NCI-H2081 treated with DMSO at 0.1 percent for 48 hours (cell line): ENCODE measurements at places on chromosomes 16 and 17.

DNA sequence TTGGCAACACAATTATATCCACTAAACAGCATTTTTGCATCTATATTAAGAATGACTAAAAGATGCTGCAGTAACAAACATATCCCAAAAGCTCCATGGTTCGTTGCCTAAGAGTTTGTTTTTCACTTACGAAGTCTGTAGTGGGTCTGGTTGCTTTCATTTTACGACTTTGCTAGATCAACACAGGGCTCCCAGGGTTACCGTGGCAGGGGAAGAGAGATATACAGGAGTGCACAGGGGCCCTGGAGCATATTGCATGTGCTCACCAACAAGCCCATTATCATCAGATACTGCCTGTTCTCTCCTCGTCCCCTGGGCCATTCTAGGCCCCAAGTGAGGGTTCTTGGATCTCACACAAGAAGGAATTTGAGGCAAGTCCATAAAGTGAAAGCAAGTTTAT, 3.1 kb upstream of the MMP2 start:
- DNase-seq, result no peak

- no peak for DNase-seq
Observed at GRCh38 chr17:44540246-44541084, 16.8 kb upstream of the FZD2 start.

DNA sequence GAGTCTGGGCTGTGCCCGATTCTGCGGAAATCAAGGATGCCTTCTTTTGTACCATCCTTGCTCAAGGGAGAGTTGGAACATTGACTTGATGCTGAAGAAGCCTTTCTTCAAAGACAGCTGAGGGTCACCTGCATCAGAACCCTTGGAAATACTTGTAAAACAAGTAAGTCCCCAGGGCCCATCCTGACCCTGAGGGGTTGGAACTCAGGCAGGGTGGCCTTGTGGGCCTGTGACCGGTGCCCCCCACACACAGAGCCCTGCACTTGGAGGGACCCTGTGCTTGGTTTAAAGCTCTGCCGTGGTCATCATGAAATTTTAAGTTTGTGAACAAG, 56.9 kb downstream of the WIPI1 start:
- DNase-seq, result no peak

DNA sequence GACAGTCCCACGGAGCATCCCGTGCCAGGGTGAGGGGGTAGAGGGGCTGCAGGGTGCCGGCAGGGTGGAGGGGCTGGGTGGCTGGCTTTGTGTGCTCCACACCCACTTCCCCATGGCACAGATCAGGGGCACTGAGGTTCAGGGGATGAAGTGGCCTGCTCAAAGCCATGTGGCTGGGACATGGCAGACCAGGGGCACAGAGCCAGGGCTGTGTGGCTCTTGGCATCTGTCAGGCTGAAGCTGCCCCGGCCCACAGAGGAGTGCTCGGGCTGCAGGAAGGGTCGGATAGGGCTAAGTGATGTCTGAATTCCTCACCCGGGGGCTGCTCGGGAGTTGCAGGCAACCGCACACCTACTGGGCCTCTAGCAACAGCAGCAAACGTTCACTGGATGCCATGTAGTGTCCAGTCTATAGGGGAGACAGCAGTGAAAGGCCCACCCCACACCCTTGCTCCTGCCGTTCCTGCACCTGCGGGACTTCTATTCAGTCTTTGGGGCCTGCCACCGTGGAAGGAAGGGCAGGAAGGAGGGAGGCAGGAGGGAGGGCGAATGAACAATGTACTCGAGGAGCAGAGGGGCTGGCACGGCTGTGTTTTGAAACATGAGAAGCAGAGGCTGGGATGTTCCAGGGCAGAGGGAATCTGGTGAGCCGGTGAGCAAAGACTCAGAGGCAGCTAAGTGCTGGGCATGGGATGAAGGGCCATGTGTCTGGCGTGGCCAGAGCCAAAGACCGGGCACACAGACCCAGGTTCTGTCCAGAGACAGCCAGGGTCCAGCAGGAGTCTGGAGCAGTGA, 15.1 kb downstream of the SLC5A10 start:
- DNase-seq, result no peak

- no peak for DNase-seq
Observed at GRCh38 chr17:82043507-82043906, 6.0 kb upstream of the DCXR start.

GRCh38 chr17:42281571-42282096, 5.4 kb upstream of the STAT5B start:
- peak; percentile 67 for DNase-seq

DNA sequence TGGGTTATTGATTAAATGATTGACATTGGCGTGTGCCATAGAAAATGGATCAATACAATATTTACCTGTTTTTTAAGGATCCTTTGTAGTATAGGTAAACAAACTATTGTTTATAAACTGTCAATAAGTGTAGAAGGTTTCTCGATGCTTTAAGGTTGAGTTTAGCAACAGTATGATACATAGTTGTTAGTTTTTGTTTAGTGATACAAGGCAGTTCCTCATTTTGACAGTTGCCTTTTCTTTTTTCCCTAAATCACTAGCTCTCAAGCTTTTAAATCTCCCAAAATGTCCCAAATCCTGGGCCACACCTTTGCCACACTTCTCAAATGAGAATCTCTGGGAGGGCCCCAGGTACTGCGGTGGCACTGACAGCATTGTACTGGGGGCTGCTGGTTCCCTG, 57.3 kb downstream of the EPN2 start:
- no peak for DNase-seq

- DNase-seq, result no peak
Observed at GRCh38 chr17:41894791-41895331, 23.9 kb downstream of the ACLY start.

DNA sequence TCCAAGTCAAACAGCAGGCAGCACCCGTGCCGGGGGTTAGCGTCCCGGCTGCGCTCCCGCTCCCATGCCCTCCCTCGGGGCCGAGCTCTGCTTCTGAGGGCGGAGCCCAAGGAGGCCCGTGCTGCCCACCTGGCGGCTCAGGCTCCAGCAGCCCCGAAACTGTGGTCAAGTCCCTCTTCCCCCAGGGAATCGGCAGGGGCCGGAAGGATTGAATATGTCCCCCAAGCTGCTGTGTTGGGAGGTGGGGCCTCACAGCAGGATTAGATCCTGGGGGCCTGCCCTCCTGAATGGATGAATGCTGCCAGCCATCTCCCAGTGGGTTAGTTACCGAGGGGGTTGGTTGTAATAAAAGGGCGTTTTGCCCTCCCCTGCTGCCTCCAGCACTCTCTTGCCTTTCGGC, 33.9 kb downstream of the MAP2K3 start:
- DNase-seq, result no peak

DNA sequence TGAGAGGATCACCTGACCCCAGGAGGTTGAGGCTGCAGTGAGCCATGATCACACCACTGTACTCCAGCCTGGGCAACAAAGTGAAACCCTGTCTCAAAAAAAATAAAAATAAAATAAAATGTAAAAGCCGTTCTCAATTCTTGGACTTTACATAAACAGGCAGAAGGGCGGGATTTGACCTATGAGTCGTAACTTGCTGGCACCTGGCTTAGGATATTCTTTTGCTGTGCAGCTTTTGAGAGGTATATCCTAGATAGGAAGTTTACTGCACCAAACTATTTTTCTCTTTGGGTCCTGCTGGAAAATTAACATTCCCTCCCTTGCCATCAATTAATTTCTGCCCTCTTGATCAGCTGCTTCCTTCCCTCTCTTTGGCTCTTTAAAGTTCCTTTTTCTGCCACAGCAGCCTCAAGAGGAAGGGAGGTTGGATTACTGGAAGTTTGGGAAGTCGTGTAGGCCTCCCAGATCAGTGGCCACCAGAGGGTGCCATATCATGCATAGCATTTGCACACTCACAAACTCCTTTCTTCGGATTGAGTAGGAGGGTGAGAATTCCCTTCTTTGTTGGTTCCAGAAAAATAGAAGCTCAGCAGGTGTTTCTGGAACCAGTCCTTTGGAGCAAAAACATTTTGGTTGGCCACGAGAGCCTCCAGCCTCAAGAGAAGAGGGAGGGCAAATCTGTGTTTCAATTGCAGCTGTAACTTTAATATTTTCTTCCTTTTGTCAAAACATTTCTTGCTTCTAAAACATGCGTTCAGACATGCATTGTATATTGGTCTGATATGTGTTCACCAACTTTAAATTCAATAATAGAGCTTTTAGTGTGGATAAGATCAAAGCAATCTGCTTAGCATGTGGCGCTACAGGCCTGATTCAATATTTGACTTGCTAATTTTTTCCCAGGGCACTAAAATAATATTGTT, 147.3 kb downstream of the CCDC182 start:
- DNase-seq, result peak; percentile 23

DNA sequence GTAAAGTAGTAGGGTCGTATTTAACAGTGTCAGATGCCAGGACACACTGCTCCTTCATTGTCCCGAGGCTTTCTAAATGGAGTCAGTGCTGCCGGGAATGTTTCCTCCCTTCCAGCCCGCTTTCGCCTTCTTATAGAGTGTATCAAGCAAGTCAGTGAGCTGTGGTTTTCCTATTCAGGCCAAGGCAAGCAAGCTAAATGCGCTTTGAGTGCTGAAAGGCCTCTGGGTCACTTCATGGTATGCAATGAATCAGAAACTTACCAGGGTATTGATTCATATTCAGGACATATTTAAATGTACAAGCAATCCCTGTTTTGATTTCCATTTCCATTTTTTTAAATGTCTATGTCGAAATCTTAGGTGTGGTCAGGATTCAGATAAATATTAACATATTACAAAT, 327.9 kb upstream of the SOX9 start:
- DNase-seq, result no peak

DNA sequence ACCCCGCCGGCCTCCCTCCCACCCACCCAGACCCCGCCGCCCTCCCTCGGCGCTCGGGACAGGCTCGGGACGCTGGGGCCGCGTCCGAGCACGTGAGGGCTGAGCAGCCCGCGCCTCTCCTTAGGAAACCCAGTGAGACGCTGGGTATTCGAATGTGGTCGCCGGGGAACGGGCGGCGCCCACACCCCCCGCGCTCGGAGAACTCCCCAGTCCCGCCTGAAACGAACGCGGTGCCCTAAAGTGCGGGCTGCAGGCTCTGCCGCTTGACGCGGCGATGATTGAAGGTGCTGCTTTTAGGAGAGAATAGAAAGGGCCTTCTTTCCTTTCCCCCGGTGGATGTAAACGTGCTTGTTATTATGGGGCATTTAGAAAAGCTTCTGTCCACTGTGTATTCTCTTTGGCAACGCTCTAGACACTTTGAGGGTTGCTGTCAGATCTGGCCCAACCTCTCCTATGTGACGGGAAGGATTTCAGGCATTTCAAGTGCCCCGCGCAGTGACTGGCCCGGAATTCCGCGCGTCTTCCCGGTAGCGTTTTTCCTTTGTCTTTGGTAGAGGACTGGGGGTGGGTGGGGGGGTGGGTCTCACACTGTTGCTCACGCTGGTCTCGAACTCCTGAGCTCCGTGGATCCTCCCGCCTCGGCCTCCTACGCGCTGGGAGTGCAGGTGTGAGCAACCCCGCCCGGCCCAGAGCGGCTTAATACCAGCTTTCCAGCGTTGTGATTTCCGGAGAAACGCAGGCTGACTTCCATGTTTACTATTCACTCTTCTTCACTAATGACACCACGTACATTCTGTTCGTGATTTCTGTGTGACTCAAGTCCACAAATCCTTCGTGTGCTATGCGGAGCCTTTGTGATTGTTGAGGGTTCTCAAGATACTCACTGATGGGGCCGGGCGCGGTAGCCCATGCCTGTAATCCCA, 21.8 kb upstream of the FOXK2 start:
- DNase-seq, result no peak

- no peak for DNase-seq
Observed at GRCh38 chr17:4771519-4772234, at the start of gene TM4SF5. TM4SF5 (plus strand) TSS chr17:4771886; CDS start chr17:4771923, 37 bp downstream.

GRCh38 chr16:58044266-58045019, 18.9 kb downstream of the MMP15 start:
- no peak for DNase-seq

- no peak for DNase-seq
Observed at GRCh38 chr17:42288803-42289610, 709 bp downstream of the STAT5A start.

GRCh38 chr17:74270333-74270732, 3.7 kb upstream of the DNAI2 start:
- no peak for DNase-seq

DNA sequence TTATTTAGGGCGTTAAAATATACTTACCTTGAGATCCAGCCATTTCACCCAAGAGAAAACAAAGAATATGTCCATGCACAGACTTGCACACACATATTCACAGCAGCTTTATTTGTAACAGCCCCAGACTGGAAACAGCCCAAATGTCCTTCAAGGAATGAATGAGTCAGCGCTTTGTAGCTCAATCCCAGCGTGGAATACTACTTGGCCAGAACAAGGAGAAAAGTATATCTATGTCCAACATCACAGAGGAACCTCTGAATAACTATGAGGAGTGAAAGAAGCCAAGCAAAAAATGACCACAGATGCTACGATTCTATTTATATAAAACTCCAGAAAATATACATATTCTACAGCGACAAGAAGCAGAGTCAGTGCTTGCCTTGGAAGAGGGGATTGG, 158.3 kb downstream of the ENGASE start:
- no peak for DNase-seq

GRCh38 chr17:57370037-57370581, 113.8 kb downstream of the MSI2 start:
- DNase-seq, result no peak

DNA sequence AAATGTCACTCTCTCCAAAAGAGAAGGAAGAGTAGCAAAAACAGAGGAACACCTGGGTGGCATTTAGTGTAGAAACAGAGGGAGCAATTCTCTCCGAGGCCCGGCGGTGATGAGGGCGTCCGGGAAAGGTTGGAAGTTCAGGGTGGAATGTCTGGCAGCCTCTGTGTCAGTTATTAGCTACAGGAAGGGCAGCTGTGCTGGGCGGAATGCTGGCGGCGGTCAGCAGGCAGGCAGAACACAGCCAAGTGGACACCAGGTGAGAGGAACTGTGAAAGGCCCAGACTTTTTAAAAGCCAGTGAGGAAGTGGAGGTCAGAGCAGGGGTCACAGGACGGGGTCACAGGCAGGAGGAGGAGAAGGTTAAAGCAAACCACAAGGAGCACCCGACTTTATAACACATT, 238.1 kb downstream of the NTN1 start:
- DNase-seq, result no peak

- no peak for DNase-seq
Observed at GRCh38 chr17:74148446-74148845, 55.0 kb upstream of the RPL38 start.

GRCh38 chr16:894841-895240, 75.9 kb downstream of the LMF1 start:
- no peak for DNase-seq

DNA sequence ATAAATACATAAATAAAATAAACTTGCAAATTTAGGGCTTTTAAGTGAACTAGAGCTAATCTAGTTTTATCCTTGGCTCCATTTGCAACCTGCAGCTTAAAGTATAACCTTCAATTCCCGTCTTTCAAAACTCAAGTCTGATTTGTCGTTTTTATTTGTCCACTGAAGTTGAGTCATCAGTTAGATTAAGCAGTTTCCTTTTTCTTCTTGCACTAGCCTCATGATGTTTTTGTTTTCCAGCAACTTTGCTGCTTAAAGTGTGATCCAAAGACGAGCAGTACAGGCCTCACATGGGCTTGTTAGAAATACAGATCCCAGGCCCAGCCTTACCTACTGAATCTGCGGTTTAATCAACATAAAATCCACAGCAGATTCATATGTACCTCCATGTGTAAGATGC, 13.8 kb downstream of the ARSG start:
- no peak for DNase-seq

- DNase-seq, result no peak
Observed at GRCh38 chr16:52251495-52251894, 295.4 kb downstream of the TOX3 start.
